Progenitor cell of endocrine pancreas (in vitro differentiated cells): ENCODE measurements at places on chromosomes 16 and 17. TPM values are rescaled to one million over a fixed set of nuclear protein-coding genes. Genes with fewer than 3 reads are reported as not detected.

DNA sequence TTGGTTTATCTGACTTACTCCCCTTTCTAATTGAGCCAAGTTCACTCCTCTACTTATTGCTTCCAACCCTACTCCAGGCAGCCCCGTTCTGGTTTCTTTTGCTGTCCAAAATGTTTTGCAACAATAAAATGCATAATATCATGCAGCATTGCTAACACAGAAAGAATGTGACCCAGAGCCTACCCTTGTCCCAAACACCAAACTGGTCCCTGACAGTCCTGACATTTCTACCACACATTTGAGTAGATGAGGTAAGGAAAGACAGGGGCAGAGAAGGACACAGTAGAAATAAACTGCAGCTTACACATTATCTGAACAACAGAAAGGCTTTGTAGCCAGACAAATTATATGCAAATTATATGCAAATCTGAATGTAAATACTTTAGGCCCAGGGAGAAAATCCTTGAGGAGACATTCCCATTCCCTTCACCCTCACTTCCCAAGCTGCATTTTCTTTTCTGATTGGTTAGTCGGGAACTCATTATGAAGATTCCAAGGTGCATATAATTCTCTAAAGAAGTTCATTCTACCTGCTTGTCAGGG lies 31.6 kb downstream of the SOX9 start:
- no peak for DNase-seq

- peak; percentile 56 for DNase-seq
Observed at GRCh38 chr17:28725660-28726225, 290 bp downstream of the TLCD1 start.

DNA sequence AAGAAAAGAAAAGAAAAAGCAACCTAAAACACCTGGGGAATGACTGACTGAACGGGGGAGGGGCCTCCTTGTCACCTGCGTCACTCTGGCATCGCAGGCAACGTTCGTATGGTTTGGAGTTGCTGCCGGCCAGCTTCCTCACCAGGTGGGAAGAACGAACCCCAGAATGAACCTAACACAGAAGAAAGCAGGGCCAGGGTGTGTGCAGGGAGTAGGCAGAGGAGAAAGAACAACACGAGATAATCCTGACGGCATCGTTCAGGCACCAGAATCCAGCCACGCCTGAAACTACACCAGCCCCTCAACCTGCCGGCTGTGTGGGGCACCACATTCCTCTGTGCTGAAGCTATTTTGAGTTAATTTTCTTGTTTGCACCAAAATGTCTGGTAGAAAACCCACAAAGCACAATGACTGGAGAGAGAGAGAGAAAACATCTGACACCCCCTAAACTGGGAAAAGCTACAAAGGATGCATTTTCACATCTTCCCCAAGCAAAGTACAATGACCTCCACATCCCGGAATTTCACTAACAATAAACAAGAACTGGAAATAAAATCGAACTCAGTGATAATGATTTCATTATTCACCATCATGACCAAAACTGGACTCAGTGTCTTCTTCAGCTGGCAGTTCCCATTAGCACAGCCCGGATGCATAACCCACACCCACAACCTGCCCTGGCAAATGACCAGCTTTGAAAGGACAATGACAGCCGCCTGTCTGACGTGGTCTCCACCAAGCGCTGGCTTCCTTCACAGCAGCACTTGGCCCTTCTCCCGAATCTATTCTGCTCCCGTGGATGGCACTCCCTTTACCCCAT lies 23.6 kb downstream of the RAB40B start:
- no peak for DNase-seq

The WIPI1 gene
- total RNA-seq = 53.5 and 54.3 TPM in 2 replicates

The FOXF1 gene
- total RNA-seq = not detected in 2 replicates

- DNase-seq = no peak
Observed at GRCh38 chr16:3589991-3590701, 12.9 kb upstream of the NLRC3 start.
